Cerebellar nuclear complex (tissue), 1 donor: ENCODE measurements at places on chromosomes 2 and 18.

GRCh38 chr2:232325324-232326273, 53.0 kb upstream of the ALPP start:
- no peak for DNase-seq

DNA sequence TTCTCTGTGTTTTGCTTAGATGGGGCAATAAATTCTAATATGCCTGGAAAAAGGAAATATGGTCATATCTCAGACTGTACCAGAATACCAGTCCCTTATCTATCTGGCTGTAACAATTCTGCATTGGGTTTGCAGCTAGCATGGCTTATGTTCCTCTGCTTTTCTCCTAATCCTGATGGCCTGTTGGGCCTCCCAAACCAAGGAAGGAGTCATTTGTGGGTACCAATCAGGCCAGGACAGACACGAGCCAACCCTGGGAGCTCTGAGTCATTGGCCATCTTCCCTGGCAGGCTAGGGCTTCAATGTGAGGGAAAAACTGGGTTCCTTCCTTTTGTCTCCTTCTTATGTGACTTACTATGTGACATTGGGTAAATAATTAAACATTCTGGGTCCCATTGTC, 12.0 kb downstream of the SMARCAL1 start:
- no peak for DNase-seq

DNA sequence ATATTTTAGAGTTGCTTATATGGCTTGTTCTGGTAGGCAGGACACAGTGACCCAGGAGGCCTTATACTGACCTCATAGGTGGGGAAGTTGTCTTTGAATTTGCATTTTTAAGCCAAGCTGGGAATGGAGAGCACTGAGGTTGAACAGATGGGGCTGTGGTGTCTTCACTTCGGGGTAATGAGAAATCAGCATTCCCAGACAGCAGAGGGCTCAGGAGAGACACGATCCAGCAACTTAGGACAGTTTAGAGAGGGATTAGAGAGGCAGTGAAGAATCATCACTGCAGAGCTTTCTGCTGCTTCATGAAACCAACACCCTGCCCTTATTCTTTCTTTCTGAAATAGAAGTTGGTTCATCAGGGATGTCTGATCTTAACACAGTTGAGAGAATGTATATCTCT, 202.4 kb downstream of the TDRD15 start:
- DNase-seq: no peak

GRCh38 chr2:117943013-117943672, 70.7 kb downstream of the CCDC93 start:
- DNase-seq: no peak

DNA sequence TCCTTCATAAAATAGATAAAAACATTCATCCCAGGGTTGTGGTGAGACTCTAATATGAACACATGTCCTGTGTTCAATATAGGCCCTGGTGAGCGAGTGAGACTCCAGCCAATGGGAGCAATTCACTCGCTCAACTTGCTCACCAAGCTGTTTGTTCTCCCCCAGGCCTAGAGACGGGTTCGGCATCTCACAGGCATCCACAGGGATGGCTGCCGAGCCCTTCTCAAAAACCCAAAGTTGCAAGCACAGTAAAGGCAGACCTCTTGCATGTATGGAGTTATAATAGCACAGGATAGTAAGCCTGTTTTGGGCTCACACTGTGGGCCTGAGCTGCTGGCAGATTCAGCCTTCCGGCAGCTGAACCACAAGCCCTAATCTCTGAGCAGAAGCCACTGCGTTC, 15.7 kb downstream of the PARD6G start:
- no peak for DNase-seq
